ENCODE measurements at places on chromosomes 6 and 20. TPM values are rescaled to one million over a fixed set of nuclear protein-coding genes. Genes with fewer than 3 reads are reported as not detected.

GRCh38 chr6:134517868-134518267 is 200.0 kb upstream of the SGK1 start:
- no peak for DNase-seq

GRCh38 chr20:20823476-20823881 is 111.0 kb upstream of the RALGAPA2 start:
- no peak for DNase-seq

GRCh38 chr6:135475292-135475886 is 22.2 kb downstream of the AHI1 start:
- peak; percentile 41 for DNase-seq

- DNase-seq = no peak
Measured at GRCh38 chr6:144335914-144336313, 50.8 kb downstream of the UTRN start.

SPTLC3 gene
- 2.3 TPM for total RNA-seq

Data from posterior vena cava (tissue), 2 donors.